ENCODE measurements at places on chromosomes 1 and 21.
A peak's percentile ranks its signal among the peaks of the same experiment; 100 is the strongest.

DNA sequence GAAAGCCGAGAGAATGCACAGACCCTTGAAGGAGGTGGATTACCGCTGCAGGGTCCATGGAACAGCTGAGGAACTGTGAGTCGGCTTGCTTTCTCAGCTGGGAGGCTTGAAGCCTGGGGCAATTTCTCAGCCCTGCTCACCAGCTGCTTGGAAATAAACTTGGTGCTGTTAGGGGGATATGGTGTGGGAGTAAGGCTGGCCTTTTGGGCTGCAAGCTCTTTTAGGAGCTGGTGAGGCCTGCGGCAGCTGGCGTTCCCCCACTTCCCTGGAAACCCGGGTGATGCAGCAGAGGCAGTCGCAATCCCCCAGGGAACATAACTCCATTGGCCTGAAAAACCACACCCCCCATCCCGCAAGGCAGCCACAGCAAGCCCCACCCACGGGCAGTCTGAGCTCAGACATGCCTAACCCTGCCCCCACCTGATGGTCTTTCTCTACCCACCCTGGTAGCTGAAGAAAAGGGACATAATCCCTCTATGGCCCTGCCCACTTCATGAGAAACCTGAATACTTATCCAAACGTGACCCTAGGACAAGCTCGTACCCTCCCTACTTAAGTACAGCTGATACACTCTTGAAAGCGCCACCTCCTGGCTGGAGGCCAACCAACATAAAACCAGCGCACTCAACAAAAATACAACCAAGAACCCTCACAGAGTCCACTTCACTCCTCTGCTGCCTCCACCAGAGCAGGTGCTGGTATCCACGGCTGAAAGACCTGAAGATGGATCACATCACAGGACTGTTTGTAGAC lies 1995.8 kb downstream of the NCAM2 start:
- no peaks in the 10 kb centered on the region for H3K36me3 ChIP-seq
- no peaks in the 10 kb centered on the region for H3K4me1 ChIP-seq
- no peak overlapping the region for H3K27ac ChIP-seq
- no peak overlapping the region for H3K4me3 ChIP-seq
- DNase-seq = no peak

DNA sequence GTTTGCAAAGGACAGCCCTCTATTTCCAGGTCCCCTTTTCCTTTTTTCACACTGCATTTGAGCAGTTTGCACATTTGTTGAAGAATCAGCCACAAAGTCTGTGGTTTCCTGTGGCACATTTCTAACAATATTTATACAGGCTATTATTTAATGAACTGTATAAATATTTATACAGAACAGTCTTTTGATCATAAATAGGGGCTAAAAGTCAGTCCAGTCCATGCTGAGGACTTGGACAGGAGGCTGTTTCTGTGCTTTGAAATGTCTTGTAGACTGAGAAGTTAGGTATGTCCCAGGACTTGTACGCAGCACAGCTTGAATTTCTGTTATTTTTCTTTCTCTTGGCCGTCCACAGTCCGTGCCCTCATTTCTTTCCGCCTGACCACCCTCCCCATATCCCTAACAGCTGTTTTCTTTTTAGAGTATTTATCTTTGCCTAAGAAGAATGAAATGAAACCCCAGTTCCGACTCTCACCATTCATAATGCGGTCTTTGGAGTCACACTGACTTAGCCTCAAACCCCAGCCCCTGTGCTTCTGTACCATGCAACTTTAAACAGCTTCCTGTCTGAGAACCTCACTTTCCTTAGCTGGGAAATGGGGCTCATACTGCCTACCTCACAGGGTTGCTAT lies 19.7 kb downstream of the FGGY start:
- peak; percentile 20 for DNase-seq
- peaks cover 2% of the 10 kb centered on the region for H3K36me3 ChIP-seq
- peaks cover 30% of the 10 kb centered on the region for H3K4me1 ChIP-seq
- H3K27me3 ChIP-seq = no peaks in the 10 kb centered on the region

DNA sequence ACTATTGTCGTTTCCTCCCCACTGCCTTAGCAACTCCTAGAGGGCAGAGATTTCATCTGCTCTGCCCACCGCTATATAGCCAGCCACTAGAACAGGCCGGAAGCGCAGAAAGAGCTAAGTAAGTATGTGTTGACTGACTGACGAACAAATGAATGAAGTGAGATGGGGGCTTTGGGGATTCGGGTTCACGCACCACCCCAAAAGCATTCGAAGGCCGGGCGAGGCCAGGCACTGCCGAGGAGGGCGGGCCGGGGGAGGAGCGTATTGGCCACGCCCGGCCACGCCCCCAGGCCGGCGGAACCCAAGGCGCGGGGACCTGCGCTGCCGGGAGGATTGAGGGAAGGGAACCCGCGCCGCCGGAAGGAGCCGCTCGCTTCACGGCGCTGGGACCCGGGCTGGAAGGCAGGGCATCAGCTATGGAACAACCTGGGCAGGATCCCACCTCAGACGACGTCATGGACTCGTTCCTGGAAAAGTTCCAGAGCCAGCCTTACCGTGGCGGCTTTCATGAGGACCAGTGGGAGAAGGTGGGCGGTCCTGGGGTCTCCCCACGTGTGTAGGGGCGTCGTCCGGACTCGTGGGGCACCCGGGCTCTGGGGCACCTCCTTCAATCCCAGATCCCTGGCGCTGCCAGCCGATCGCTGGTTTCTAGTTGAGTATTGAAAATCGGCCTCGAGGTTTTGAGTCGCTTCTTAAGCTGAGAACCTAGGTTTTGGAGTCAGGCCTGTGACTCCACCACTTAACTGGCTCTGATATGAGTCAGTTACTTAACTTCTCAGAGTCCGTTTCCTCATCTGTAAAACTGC lies at the start of gene TTC4:
Gene TTC4, plus strand, starts transcription at position 369 of the 806 bp plus-strand sequence. Its CDS starts 48 bp downstream, at position 417.
- H3K4me1 ChIP-seq = peaks cover 32% of the 10 kb centered on the region
- peak; percentile 84 for DNase-seq
- H3K4me3 ChIP-seq = peak within 1 kb of the TSS; percentile 93
- peaks cover 26% of the 10 kb centered on the region for H3K36me3 ChIP-seq
- H3K27me3 ChIP-seq = no peaks in the 10 kb centered on the region

- H3K4me1 ChIP-seq = peaks cover 8% of the 10 kb centered on the region
- H3K4me3 ChIP-seq = no peak overlapping the region
- peaks cover 40% of the 10 kb centered on the region for H3K27me3 ChIP-seq
- no peaks in the 10 kb centered on the region for H3K36me3 ChIP-seq
- no peak for DNase-seq
Measured at GRCh38 chr1:158185770-158186169, 5.1 kb downstream of the CD1D start.

DNA sequence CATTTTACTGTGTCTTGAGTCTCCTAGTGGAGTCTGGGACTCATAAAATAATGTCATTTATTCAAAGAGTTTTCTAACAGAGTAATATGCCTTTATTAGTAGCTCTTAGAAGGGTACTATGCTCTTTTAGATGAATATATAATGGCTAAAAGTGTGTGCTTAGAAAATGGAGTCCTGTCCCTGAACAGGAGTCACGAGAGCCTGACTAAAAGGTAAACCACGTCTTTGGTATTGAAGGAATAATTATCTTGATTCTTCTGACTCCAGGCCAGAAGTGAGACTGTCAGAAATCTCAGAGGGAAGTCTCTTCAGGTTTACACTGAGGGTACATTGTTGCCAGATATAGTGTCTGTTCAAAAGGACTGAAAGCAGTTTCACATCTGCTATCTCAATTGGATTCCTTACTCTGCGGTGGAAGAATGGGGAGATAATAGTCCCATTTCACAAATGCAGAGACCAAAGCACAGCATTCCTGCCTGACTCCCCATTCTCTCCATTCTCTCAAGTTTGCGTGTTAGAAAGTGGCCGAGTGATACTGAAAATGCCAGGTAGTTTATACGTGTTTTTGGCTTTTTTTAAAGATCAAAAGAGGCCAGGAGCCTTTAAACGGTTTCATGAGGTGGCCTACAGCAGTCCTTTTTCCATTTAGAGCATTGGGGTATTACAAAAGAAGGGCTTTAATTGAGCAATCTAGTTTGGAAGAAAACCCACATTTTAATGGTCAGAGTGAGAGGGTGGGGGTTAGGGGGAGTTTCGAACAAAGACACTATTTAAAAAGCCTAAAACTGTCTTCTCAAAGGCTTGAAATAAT lies 176.6 kb downstream of the VPS13D start:
- H3K4me3 ChIP-seq = no peak overlapping the region
- peaks cover 53% of the 10 kb centered on the region for H3K36me3 ChIP-seq
- H3K4me1 ChIP-seq = peaks cover 36% of the 10 kb centered on the region
- H3K27ac ChIP-seq = peak overlapping the region; percentile 46
- DNase-seq = no peak
- H3K27me3 ChIP-seq = no peaks in the 10 kb centered on the region

DNA sequence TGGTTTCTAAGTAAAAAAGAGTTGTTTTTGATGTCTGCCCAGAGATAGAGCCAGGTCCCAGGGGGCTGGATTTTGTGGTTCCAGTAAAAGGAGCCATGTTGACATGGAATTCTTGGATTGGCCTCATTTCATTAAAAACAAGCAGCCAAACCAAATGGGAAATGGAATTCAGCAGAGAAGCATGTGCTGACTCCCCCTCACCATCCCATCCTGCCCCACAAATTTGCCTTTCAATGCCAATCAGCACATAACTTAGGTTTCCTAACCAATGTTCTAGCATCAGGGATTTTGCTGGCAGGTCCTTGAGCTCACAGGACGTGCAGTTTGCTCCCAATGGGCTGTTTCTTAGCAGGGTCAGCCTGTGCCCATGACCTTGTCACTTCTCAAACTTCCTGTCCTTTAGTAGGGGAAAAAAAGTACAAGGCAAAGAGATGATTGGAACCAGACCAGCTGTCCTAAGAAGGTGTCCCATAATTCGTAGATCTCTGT lies 101.5 kb upstream of the GADD45A start:
- H3K4me3 ChIP-seq = no peak overlapping the region
- DNase-seq = no peak
- no peak overlapping the region for H3K27ac ChIP-seq
- no peaks in the 10 kb centered on the region for H3K36me3 ChIP-seq

DNA sequence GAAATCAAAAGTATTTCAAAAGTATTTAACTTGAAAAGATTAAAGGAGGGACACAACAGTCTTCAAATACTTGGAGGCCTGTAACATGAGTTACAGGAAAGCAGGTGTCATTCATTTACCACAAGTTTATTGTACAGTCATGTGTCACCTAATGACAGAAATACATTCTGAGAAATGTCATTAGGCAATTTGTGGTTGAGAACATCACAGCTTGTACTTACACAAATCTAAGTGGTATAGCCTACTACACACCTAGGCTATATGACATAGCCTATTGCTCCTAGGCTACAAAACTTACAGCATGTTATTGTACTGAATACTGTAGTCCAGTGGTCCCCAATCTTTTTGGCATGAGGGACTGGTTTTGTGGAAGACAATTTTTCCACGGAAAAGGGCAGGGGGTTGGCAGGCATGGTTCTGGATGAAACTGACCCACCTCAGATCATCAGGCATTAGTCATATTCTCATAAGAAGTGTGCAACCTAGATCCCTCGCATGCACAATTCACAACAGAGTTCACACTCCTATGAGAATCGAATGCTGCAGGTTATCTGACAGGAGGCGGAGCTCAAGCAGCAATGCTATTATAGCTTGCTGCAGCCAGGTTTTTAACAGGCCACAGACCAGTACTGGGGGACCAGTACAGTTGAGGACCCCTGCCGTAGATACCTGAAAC lies 25.0 kb upstream of the PHTF1 start:
- H3K4me1 ChIP-seq = peaks cover 38% of the 10 kb centered on the region
- H3K4me3 ChIP-seq = peak overlapping the region; percentile 62
- no peak overlapping the region for H3K27ac ChIP-seq
- peak; percentile 29 for DNase-seq
- H3K27me3 ChIP-seq = no peaks in the 10 kb centered on the region

DNA sequence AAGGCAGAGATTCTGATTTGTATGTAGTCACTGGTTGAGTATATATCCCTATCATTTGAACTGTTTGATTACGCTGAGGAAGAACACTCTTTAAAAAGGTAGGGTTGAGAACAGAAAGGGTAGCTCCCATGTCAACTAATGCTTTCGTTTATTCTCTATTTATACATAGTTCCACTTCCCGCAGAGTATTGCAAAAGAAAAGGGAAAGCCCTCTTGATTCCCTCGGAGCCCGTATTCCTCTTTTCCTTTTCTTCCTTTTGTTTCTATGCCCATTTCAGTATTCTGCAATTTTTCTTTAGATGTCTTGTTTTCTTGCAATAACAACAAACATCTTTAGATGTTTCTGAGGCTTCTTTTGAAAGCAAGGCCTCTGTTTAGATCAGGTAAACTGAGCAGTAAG lies 78.2 kb downstream of the DNTTIP2 start:
- no peak overlapping the region for H3K27ac ChIP-seq
- H3K4me1 ChIP-seq = no peaks in the 10 kb centered on the region
- H3K27me3 ChIP-seq = peaks cover 8% of the 10 kb centered on the region
- H3K36me3 ChIP-seq = no peaks in the 10 kb centered on the region
- no peak for DNase-seq

DNA sequence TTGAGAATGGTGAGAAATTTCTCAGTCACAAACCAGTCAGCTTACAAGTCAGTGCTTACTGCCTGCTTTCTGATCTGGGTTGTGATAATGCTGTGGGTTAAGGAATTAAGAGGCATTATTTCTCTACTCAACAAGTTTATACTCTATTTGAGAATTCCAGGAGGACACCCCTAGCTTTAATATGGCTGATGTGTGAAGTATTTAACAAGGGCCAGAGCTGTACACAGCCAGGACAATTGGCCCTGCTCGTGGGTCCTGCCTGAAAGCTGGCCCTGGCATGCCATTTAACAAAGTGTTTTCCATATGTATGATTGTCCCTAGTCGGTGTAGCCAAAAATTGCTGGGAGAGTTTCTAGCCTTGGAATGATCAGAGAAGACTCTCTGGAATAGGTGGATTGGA lies 43.2 kb downstream of the HHAT start:
- H3K4me1 ChIP-seq = peaks cover 30% of the 10 kb centered on the region
- DNase-seq = no peak
- no peak overlapping the region for H3K27ac ChIP-seq
- H3K4me3 ChIP-seq = no peak overlapping the region
- no peaks in the 10 kb centered on the region for H3K36me3 ChIP-seq

DNA sequence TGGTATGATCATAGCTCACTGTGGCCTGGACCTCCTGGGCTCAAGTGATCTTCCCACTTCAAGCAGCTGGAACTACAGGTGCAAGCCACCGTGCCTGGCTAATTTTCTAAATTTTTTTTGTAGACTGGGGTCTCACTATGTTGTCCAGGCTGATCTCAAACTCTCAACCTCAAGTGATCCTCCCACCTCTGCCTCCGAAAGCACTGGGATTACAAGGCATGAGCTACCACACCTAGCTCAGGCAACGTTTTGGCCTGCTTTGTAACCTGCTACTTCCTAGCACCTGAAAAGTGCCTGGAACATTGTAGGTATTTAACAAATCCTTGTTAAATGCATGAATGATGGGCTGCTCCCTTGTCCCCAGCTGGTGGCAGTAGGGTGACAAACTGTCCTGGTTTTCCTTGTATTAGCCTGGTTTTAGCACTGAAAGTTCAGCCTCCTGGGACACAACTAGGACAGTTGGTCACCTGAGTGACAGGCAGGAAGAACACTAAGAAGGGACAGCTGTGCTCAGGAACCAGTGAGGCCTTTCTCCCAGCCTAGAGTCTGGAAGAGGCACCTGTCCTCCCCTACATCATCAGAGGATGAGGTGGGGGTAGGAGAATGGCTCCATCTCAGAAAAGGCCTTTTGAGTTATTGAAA lies 88.5 kb upstream of the CD34 start:
- DNase-seq = no peak
- H3K27me3 ChIP-seq = no peaks in the 10 kb centered on the region
- no peak overlapping the region for H3K27ac ChIP-seq
- no peak overlapping the region for H3K4me3 ChIP-seq
